ENCODE measurements at places on chromosomes 5 and 9.

GRCh38 chr5:124704594-124705284, 41.7 kb downstream of the ZNF608 start:
- DNase-seq, result no peak

GRCh38 chr9:119412399-119412798, 43.2 kb upstream of the BRINP1 start:
- DNase-seq, result no peak

DNA sequence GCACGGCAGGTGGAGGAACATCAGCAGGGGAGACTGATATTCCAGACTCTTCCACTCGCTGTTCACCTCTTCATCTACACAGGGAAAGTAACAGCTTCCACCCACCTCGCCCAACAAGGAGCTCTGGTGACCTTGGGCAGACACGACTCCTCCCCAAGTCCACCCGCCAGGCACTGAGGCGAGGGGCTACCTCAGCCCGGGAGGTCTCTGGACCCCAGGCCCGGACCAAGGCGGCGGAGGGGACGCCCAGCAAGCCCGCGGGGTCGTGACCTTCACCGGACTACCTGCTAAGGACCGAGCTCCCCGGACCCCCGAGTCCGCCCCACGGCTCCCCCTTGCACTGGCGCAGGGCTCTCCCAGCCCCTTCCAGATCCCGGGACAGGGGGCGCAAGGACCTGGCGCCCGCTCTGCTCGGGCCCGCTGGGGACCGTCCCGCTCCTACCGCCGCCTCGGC, 70.2 kb upstream of the LPCAT1 start:
- no peak for DNase-seq

- no peak for DNase-seq
Measured at GRCh38 chr5:55973296-55973695, 21.5 kb downstream of the IL6ST start.

- peak; percentile 34 for DNase-seq
Measured at GRCh38 chr5:138035605-138036537, 3.0 kb upstream of the FAM13B start.

- no peak for DNase-seq
Measured at GRCh38 chr5:159186319-159186718, 23.0 kb downstream of the RNF145 start.

DNA sequence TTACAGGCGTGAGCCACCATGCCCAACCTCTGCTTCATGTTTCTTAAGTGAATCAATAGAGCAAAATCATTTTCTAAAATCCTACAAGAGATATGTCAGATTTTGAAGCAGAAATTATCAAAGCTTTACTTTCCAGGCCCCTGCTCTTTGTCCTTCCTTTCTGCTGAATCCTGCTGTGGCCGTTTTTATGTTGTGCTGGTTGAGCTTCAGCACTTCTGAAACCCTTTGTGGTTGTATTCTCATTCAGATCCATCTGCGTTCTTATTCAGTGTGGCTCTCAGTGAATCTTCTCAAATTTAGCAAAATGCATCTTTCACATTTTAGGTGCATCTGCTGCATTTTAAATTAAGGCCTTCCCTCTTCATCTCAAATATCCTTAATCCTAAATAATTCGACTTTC, 26.0 kb downstream of the JMY start:
- DNase-seq, result no peak

Measured in stimulated activated CD4-positive, alpha-beta T cell treated with anti-CD3 and anti-CD28 coated beads, Interleukin-1b, Interleukin-23, amount 100 ng/mL, for 4 hours (primary cell).